ENCODE measurements at places on chromosomes 6 and 20.

GRCh38 chr6:46510651-46511050 lies 19.4 kb upstream of the RCAN2 start:
- peak; percentile 81 for DNase-seq

DNA sequence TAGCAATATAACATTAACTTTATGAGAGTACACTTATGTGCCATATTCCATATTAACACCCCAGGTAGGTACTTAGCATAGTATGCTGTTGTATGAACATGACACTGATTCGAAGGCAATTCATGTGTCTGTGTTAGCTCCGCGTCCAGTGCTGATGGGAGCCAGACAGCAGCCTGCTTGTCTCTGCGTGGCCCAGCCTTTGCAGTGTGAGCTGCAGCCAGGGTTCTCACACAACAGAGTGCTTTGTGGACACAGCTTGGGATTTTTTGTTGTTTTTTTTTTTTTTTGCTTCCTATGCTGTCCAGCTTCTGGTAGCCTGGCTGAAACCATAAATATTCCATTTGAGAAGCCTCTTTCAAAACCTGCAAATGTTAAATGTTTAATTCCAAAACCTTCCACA lies 350.9 kb downstream of the SMOC2 start:
- DNase-seq, result peak; percentile 90

DNA sequence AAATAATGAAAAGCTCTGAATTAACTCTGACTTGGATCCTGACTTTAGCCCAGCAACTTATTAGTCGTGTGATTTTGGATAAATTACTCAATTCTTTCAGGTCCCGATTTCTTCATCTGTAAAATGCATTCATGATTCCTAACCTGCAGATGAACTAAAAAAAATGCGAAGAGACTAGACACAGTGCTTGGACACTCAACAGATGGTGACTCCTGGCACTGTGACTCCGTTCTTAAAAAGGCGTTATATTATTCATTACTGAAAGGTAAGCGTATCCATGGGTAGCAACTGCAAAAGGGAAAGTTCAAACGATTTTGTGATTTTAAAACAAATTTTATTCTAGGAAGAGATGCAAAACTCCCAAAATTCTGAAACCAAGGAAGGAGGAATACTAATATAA lies 226.3 kb downstream of the KIF16B start:
- no peak for DNase-seq

DNA sequence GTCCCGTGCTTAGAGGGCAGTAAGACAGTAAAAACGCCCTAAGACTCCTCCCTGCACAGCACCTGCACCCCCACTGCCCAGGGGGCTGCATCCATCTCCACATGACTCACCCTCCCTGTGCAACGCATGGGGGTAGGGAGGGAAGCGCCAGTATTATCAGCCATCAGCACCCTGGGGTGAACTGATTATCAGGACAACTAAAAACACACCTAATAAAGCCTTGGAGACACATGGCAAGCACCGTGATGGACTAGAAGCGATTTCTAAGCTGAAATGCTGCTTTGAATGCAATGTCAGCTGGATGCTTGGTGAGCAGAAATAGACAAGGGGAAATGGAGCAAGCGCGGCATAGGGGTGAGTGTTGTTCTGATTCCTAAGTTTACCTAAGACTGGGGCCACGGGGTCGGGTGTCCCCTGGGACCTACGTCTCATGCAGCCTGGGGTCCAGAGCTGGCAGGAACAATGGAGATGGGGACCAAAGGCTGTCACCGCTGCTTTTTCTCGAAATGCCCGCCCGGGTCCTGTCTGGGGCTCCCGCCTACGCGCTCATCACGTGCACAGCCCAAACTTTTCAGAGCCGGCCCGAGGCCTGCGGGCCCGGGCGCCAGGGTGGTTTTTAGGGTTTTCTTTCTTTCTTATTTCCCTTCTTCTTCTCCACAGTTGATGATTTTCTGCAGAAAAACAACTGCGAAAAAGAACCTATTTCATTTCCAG lies 702 bp upstream of the TNFAIP3 start:
- peak; percentile 37 for DNase-seq

DNA sequence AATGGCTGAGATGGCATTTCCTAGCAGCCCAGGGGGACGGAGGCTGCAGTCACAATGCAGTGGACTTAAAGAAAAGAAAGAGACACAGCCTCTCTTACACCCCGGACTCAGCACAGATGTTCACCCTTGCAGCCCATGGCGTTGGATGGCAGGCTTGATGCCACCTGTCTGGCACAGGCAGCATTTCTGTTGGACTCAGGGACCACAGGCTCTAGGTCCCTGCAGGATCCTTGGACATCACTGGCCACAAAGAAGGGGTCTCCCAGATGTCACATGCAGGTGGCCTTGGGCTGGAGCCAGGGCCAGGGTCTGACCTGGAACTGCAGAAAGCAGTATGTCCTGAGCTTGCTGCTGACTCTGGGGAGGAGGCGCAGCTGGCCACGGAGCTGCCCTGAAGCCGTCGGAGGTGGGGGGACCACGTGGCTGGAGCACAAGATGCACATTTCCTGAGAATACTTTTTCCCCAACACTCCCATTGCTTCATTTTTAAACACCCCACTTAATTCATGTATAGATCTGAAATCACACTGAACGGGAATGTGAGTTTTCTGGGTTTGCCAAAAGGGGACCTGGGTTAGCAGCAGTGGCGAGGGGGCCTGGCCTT lies 102.3 kb upstream of the SULF2 start:
- DNase-seq, result no peak

All from Ammon's horn (tissue), 1 donor.